ENCODE measurements at places on chromosomes 12 and 14.
A peak's percentile ranks its signal among the peaks of the same experiment; 100 is the strongest.

GRCh38 chr12:54040148-54040494 lies 7.3 kb downstream of the HOXC5 start:
- DNase-seq = no peak

DNA sequence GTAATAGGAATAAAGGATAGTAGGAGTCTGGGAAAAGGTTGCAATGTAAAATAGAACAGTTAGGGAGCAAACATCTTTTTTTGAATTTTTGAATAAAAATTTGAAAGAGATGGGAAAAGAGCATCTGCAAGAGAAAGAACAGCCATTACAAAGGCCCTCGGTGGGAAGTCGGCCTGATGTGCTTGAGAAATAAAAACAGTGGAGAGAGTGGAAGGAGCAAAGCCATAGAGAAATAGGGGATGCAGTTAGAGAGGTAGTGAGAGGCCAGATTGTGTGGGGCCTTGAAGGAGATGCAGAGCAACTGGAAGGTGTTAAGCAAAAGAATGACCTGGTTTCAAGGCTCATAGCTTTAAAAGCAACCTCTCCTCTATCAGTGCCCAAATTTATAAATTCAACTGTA lies 409.8 kb downstream of the RERGL start:
- DNase-seq = no peak

DNA sequence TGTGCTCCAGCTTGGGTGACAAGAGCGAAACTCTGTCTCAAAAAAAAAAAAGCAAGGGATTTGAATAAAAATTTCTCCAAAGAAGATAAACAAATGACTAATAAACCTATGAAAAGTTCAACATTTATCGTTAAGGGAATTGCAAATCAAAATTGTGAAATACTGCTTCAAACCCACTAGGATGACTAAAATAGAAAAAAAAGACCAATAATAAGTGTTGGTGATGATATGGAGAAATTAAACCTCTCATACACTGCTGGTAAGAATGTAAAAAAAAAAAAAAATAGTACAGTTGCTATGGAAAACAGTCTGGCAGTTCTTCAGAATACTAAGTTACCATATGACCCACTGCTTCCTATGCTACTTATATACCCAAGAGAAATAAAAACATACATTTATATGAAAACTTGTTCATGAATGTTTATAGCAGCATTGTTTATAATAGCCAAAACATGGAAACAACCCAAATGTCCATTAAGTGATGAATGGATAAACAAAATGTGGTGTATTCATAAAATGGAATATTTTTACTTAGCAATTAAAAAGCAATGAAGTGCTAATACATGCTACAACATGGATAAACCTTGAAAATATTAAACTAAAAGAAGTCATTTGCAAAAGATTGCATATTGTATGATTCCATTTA lies 39.4 kb upstream of the TMPRSS12 start:
- no peak for DNase-seq

GRCh38 chr14:72711936-72712335 lies 182.0 kb downstream of the DPF3 start:
- DNase-seq = no peak

DNA sequence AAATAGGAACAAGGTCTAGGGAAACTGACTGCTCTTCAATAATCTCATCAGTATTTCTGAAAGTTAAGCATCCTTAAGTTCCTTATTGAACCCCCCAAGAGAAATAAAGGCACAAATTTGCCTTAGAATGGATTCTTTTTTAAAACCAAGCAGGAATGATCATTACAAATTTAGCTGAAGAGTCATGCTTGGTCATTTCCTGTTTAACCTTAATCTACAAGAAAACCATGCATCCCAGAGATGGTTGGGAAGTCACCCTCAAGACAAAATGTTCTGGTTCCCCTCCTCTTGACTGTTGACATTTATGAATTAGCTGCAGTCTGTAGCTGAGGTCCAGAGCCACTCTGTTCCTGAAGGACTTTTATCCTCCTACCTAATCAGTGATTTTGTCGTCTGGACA lies 291.8 kb upstream of the G2E3 start:
- no peak for DNase-seq

DNA sequence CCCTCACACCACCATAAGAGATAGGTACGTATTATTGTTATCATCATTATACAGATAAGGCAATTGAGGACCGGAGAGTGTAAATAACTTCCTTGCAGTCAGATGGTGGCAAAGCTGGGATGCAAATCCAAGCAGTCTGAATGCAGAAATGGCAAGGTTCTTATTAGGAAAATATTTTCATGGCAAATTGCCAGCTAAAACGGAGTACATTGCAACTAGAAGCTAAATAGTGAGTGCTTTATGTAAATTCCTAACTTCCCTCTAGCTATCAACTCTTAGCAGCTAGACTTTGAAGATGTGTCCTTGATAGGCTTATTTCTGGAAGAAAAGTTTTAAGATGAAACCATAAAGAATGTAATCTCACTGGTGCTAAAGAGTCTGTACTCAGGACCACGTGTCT lies 323.9 kb upstream of the DIO2 start:
- no peak for DNase-seq

DNA sequence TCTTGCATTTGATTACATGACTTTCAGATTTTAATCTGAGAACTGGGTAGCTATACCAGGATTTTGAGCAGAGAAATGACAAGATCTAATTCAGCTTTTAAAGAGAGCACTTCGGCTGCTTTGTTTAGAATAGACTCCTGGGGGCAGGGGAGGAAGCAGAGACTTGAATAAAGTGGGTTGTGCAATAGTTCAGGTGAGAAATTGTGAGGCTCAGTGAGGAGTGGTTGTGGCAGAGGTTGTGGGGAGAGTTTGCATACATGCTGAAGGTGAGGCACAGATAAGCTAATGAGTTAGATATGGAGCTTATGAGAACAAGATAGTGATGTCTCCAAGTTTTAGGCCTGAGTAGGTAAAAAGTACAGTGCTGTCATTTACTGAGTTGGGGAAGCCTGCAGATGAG lies 281.4 kb downstream of the FLRT2 start:
- DNase-seq = no peak

GRCh38 chr14:86038387-86039042 lies 508.6 kb downstream of the FLRT2 start:
- peak; percentile 37 for DNase-seq

- no peak for DNase-seq
Measured at GRCh38 chr12:56086096-56086495, 6.1 kb downstream of the ERBB3 start.

DNA sequence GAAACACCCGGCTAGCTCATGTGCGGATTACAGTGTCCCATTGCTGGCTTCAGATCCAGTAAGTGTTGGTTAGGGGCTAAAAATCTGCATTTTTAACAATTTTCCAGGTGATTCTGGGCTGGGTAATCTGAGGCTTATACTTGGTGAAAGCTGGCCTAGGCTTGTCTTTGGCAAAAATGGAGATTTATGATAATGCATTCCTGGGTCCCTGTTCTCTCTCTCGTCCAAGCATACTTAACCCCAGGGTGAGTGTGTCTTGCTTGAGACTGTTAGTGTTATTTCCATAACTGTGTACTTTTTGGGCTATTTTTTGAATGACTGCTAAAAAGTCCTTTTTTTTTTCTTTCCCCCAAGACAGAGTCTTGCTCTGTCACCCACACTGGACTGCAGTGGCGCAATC lies 43.2 kb downstream of the SNAPC1 start:
- no peak for DNase-seq

DNA sequence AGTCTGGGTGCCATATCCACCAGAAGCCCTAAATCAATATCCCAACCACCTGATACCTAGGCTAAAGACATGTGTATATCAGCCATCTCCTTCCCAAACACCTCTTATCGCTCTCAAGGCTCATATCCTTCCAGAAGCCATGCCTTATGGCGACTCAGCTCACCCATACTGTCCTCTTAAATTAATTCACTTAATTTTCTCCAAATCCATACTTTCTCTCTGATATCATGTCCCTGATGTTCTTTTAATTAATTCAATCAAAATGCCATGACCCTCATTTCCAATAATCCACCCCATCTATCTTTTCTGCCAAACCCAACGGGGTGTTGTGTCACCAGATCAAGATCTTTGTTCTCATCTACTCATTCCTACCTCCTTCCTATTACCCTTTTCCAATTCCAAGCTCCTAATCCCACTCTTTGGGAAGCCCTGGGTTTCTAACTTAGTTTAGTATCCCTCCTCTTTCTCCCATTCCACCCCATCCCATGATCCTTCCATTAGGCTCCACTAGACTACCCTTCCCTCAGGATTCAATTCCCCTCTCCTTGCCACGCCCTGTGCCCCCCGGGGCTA lies 723 bp downstream of the ATF7 start:
- no peak for DNase-seq

DNA sequence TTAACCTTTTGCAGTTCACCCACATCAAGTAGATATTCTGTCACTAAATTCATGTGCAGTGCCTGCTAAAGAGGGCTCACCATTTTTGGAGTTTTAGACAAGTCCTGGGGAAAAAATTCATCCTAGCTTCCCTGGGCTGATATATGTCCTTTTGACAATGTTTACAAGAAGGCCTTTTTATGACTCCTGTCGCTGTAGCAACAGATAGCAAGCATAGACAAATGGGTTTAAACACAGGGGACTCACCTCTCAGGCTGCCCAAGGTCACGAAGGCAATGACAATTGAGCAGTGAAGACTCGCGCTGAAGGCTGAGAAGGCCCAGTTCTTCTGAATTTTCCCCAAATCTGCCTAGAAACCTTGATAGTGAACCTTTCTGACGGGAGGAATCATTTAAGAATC lies 150.7 kb upstream of the CPM start:
- no peak for DNase-seq

GRCh38 chr12:15709551-15709950 lies 79.6 kb downstream of the EPS8 start:
- DNase-seq = no peak

GRCh38 chr14:23539248-23540140 lies 12.1 kb downstream of the ZFHX2 start:
- peak; percentile 52 for DNase-seq

DNA sequence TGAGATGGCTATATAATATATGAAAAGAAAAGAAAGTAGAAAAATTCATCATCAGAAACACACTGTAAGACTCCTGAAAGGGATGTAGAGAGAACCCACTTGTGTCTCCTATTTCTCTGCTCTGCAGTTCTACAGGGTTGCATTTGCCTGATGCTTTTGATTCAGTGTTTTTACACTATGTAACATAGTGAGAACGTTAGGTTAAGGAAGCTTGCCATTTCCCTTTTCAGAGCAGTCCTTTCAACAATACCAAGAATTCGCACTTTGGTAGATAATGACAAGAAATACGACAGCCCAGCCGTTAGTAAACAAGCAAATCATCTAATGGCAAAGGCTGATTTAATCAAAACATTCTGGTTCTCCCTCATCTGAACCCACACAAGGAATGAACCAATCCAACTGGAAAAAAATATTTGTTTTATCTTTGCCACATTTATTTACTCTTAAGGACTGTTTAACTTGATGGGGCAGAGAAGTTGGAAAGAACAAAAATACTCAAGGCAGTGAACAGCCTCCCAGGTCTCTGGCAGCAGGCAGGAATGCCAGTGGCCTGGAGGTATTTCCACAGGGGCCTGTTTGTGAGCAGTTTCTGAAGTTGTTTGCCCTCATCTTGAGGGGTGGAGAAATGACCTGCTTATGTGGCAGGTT lies 30.8 kb upstream of the SOCS2 start:
- DNase-seq = no peak

- DNase-seq = no peak
Measured at GRCh38 chr12:132511516-132512196, 21.7 kb downstream of the FBRSL1 start.

- DNase-seq = no peak
Measured at GRCh38 chr12:60630796-60631195, 1035.0 kb downstream of the SLC16A7 start.

DNA sequence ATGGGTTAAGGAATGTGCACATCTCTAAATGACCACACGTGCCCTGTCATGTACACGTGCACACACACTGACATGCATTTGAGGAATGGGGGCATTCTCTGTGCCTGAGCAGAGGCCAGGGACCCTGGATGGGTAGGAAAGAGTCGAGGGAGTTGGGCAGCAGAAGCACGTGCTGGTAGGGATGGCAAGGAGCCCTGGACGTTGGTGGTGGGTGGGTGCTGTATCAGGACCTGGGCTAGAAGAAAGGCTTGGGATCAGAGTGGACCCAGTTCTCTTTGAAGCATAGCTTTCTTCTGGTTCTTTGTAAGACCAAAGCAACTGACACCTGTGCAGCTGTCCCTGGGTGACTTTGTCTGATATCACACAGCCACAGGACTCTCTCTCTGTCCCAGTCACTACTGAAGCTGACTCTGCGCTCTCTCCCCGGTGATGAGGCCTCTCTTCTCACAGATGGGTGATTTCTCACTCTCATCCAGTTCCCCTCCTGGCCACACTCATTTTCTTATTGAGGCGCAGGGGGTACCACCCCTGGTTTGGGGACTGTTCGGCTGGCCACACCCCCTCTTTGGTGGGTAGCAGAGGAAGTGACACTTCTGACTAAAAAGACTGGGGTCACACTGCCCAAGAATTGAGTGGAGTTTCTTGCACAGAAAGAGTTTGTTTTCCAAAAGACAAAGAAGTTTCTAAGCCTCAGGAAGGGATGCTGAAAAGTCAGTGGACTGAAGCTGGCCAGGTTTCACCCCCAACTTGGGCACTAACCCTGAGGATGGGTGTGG lies 171.7 kb upstream of the RTL1 start:
- no peak for DNase-seq

GRCh38 chr12:41932470-41932991 lies 212.1 kb downstream of the GXYLT1 start:
- DNase-seq = peak; percentile 3

- DNase-seq = no peak
Measured at GRCh38 chr14:36162267-36162666, 14.3 kb downstream of the PTCSC3 start.

DNA sequence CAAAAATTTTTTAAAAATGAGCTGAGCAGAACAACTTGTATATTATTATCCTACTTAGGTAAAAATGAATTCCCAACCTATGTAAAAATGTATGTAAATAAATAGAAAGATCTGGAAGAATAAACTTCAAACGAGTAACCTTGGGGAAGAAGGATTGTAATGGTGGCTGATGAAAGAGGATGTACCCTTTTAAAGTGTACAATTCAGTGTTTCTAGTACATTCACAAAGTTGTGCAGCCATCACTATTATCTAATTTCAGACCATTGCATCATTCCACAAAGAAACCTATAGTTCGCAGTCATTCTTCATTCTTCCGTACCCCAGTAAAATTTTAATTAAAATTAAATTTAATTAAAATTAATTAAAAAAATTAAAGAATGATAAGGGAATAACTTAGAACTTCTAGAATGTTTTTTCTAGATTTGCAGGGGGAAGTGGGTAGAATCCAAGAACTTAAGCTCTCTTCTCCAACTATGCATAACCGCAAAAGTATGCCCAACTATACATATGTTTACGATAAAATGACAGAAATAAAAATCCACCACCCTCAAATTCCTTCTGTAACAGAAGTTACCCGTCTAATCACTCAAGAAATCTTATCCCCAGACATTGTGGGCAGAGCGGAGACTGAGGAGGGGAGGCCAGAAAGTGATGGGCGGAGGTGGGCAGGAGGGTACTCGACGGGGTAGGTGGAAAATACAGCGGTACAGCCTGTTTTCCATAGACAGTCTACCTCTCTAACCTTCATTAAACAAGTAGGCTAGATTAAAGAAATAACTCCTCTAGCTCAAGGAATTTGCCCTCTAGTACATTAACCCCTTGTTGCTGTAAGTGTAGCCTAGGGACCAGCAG lies 921 bp downstream of the DEPDC4 start:
- DNase-seq = no peak

GRCh38 chr14:26137161-26137560 lies 460.7 kb downstream of the NOVA1 start:
- no peak for DNase-seq
